ENCODE measurements at places on chromosomes 4 and X.

GRCh38 chr4:89161841-89162240 lies 50.5 kb downstream of the TIGD2 start:
- no peak for DNase-seq

- DNase-seq, result no peak
Observed at GRCh38 chr4:109755656-109756055, 25.8 kb upstream of the PLA2G12A start.

DNA sequence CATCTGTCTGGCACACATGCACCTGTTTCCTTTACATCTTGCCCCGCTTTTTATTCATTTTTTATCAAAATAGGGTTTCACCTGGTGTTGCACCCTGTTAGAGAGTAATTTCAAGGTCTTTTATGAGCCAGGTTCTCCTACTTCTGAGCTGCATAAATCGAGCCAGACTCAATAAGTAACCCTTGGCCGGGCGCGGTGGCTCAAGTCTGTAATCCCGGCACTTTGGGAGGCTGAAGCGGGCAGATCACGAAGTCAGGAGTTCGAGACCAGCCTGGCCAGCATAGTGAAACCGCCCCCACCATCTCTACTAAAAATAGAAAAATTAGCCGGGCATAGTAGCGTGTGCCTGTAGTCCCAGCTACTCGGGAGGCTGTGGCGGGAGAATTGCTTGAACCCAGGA lies 1.0 kb upstream of the PPP2R3B start:
- DNase-seq, result no peak

DNA sequence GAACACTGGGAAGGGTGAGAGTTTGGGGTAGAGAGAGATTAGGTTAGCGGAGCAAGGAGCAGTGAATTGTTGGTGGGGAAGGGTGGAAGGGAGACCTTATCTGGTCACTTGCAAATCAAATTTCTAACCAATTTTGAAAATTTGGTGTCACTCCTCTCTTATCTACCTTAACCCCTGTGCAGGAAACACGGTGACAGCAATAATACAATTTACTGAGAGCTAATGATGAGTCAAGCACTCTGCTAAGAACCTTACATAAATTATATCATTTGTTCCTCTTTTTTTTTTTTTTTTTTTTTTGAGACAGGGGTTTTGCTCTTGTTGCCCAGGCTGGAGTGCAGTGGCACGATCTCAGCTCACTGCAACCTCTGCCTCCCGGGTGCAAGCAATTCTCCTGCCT lies 116.4 kb downstream of the C4orf51 start:
- DNase-seq, result no peak

DNA sequence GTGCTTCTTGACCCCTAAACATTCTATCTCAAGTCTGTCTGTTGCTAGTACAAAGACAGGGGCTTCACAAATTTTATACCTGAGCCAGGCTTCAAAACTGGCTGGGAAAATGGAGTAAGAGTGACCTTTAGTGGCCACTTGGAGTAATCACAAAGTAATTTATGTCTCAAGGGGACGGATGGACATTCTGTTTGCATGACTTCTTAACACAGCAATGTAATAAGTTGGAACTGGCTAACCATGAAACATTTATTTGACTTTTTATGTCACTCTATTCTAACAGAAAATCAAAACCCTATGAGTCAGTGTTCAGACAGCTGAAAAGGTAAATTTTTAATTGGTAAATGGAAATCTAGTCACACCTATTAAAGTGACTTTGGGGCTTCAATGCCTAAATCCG lies 600.6 kb downstream of the ANKRD50 start:
- DNase-seq, result no peak

DNA sequence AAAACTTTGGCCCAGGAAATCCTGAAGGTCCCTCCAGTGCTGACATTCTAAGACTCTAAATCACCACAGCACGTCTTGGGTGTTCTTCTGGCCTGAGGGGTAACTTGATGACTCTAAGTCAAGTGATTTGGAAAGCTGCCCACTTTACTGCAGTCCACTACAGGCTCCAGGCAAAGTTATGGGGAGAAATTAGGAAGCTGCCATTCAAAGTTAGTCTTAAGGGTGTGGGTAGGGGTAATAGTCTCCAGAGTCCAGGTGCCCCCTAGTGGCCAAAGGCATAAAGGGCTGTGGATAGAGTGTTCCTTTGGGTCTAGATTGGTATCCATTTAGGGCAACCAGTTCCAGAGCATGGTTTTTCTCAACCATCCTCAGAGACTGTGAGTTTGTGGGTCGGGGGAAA lies 38.7 kb upstream of the SLC16A2 start:
- peak; percentile 26 for DNase-seq

- peak; percentile 55 for DNase-seq
Observed at GRCh38 chrX:53435997-53436396, 1.8 kb upstream of the HSD17B10 start.

GRCh38 chr4:54074381-54074780 lies 10.0 kb upstream of the CHIC2 start:
- no peak for DNase-seq

DNA sequence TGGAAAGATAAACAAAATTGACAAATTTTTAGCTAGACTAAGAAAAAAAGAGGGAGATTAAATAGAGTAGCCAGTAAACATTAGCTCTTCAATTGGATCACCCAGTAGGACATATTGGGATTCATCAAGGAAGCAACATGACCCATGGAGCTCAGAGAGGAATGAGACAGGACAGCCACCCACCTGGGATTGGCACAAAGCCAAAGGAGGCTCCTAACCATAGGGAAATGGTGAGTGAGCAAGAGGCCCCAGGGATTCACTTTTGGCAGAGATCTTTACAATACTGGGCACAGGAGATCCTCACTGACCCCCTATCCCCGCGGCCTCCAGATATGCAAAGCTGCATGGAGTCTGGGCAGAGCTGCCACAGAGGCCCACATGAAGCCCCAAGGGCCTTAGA lies 34.8 kb upstream of the CXCL6 start:
- DNase-seq, result no peak

DNA sequence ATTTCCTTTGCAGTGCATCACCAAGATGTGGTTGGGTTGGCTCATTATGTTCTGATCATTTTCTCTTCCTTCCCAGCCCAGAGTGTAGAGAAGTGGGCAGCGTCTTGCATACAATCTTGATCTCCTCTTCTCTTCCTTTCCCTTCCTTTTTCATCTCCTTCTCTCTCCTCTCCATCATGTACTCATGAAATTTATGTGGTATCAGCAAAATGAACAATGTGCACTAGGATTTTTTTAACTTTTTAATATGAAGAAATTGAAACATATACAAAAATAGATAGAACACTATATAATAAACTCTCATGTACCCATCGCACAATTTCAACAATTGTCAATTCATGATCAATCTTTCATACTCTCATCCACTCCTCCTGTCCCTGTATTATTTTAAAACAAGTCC lies 593.5 kb downstream of the BCOR start:
- DNase-seq, result no peak

GRCh38 chr4:84733343-84734033 lies 150.6 kb downstream of the CDS1 start:
- DNase-seq, result no peak

DNA sequence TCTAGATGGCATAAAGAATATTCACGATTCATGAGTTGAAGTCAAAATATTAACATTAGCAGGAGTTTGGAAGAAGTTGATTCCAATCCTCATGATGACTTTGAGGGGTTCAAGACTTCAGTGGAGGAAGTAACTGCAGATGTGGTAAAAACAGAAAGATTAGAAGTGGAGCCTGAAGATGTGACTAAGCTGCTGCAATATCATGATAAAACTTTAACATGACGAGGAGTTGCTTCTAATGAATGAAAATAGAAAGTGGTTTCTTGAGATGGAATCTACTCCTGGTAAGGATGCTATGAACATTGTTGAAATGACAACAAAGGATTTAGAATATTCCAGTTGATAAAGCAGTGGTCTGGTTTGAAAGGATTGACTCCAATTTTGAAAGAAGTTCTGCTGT lies 70.1 kb upstream of the TMLHE start:
- DNase-seq, result no peak

- DNase-seq, result no peak
Observed at GRCh38 chr4:79528241-79528706, 120.2 kb upstream of the GK2 start.

DNA sequence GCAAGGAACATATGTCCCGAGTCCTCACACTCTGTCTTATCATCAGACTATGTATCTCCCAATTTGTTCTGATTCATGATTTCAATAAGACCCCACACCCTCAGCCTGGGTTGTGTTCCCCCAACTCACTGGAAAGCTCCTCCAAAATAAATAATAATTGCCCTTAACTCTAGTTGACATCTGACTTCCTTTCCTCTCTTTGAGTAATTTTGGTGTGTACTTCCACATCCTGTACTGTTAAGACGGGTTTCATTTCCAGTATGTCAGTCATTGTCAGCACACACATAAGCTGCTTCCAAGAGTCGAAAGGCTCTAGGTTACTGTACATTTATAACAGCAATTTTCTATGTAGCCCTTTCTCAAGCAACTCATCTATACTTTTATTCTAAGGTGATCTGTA lies 52.2 kb upstream of the C1QTNF7 start:
- DNase-seq, result no peak

DNA sequence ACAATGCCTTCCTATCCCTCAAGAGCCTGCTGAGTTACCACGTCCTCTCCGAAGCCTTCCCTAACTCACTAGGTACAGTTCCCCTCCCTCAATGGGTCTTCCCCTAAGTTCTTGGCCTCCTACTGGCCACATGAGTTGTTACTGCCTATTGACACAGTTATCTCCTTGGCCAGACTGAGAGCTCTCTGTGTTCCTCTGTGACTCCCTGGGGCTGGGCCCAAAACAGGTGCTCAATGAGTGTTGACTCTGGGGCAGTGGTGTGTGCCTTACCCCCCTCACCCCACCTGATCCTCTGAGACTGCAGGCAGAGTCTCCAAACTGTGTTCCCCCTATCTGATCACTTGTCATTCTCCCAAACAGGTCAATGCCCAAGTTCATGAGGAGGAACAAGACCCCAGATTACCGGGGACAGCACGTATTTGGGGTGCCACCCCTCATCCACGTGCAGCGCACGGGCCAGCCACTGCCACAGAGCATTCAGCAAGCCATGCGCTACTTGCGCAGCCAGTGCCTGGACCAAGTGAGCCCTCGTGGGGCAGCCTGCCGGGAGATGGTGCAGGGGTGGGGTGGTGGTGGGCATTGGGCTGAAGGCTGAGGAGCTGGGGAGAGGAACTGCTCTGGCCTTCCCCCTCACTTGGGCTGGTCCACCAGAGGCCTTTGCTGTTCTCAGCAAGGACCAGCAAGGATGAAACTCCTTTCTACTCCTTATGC lies 72.6 kb downstream of the STARD8 start:
- no peak for DNase-seq

DNA sequence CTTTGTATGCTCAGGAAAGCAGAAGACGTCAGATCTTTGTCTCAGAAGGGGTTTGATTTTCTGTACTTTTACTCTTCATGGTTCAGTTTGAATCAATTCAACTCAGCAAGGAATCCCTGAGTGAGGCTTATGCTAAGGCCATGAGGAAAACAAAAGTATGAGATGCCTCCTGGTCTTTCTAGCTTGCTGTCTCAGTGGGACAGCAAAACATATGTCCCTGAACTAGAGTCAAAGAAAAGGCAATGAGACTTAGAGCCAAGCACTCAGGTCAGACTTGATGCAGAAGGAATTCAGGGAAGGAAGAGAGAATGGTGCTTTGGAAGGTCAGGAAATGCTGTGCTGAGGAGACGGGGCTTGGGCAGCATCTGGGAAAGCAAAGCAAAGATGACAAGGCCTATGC lies 236.2 kb upstream of the SFRP2 start:
- no peak for DNase-seq

DNA sequence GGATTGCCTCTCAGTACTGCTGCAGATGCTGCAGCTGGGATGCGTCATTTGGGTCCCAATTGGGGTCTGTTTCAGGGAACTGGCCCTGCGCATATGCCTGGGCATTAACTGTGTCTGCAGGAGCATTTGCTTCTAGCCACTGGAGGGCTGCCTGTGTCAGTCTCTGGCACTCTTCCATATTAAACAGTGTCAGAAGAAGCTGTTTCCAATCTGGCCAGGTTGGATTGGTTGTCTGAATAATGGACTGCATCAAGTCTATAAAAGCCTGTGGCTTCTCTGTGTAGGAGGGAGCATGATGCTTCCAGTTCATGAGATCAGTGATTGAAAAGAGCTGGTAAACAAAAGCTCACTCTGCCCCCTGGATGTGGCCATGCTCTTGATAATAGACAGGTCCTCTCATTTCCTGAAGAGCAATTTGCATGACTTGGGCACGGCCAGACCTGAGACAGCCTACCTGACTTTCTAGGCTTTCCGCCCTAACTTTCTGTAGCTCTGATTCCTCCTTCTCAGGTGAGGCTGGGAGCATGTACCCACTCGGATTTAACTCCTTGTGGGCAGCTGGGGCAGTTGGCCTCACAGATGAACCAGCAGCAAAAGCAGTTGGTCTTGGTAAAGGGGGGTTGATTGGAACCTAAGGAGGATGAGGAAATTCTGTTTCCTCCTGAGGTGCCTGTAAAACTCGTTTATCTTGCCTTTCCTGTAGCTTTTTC lies 29.2 kb downstream of the SULT1E1 start:
- no peak for DNase-seq

GRCh38 chrX:23513121-23513520 lies 154.2 kb upstream of the PRDX4 start:
- DNase-seq, result no peak

DNA sequence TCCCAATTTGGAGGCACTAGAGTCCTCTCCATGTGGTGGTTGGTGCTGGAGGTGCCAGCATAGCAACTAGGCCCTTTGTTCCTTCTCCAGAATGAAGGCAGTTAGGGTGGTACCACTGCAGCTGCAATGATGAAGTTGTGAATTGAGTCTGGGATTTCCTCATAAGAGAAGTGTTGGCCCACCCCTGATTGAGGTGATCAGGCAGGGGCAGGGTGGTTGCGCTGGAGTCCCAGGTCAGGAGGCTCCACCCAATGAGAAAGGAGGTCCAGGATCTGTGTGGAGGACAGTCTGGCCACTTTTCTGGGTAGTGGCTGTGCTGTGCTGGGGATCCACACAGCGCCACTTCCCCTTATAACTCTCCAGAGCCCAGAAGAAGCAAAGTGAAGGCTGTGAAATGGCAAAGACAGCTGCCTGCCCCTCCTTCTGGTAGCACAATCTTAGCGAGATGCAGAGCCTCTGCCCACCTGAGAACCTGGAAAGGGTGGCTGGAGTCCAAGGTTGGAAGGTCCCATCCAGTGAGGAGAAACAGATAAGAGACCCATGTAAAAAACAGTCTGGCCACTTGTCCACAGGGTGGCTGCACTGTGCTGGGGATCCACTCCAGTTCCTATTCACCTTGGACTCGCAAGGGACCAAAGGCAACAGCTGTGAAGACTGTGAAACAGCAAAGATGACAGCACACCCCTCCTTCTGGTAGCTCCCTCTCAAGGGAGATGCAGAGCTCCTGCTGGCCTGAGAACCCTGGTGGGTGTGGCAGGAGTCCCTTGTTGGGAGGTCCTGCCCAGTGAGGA lies 124.6 kb downstream of the RRAGB start:
- no peak for DNase-seq

- no peak for DNase-seq
Observed at GRCh38 chrX:123884809-123885408, 25.1 kb downstream of the XIAP start.

DNA sequence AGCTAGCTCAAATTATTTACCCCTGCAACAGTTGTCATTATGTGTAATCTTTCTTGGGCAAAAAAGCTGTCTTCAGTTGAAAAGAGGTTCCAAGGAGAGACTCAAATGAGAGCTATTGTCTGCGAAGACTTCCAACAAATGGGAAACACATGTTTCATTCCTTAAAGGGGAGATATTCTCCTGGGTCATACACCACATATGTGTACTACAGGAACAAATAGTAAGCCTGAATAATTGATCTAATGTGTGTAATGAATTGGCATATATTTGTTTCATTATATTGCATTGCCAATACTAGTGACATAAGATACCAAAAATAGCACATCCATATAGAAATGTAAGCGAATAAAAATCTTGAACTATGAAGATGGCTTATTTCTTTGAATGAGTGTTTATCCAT lies 950.9 kb upstream of the NDST4 start:
- no peak for DNase-seq

- DNase-seq, result no peak
Observed at GRCh38 chr4:140162596-140162995, 8.6 kb upstream of the MAML3 start.

All from stimulated activated naive CD4-positive, alpha-beta T cell (primary cell).